ENCODE measurements at places on chromosomes 2 and 18.

GRCh38 chr2:169137924-169138323 lies 68.6 kb downstream of the DHRS9 start:
- DNase-seq: no peak

DNA sequence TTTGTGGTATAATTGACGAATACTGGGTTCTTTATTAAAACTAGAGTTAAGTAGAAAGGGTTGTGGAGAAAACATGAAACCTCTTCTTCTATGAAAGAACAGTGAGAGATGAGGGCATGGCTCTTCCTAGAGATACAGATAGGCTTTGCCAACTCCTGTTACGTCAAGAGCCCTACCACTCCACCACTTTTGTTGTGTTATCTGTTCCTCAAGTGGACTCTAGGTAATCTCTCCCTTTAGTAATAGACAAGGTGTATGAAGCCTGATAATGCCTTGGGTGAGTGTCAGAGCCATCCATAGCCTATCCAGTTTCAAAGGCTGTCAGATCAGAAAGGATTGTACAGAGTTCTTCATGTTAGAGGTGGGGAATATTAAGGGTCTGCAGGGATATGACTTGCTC lies 176.4 kb downstream of the SETBP1 start:
- no peak for DNase-seq

- no peak for DNase-seq
Measured at GRCh38 chr2:176892676-176893226, 319.8 kb upstream of the HNRNPA3 start.

GRCh38 chr2:11797846-11798245 lies 51.4 kb downstream of the LPIN1 start:
- no peak for DNase-seq

DNA sequence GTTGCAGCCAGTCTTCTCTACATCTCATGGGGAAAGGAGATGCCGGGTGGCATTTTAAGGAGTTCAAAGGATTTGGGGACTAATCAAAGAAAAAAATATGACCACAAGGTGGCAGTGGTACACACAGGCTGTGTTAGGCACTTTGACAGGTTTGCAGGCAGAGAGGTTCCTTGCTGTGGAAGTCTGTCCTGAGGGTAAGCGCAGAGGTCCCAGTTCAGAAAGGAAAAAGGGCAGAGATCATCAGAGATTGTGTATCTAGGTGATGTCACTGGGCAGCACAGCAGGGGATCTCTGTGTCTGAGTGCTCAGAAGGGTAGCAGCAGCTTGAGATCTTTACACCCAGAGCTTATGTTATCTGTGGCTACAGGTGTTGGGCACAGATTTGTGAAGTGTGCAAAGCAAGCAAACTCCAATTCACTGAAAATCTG lies 231.4 kb downstream of the LRRTM1 start:
- no peak for DNase-seq

GRCh38 chr18:69956665-69957620 lies 9.3 kb upstream of the CD226 start:
- DNase-seq: no peak

- DNase-seq: no peak
Measured at GRCh38 chr2:231646476-231646875, 53.8 kb downstream of the TEX44 start.

DNA sequence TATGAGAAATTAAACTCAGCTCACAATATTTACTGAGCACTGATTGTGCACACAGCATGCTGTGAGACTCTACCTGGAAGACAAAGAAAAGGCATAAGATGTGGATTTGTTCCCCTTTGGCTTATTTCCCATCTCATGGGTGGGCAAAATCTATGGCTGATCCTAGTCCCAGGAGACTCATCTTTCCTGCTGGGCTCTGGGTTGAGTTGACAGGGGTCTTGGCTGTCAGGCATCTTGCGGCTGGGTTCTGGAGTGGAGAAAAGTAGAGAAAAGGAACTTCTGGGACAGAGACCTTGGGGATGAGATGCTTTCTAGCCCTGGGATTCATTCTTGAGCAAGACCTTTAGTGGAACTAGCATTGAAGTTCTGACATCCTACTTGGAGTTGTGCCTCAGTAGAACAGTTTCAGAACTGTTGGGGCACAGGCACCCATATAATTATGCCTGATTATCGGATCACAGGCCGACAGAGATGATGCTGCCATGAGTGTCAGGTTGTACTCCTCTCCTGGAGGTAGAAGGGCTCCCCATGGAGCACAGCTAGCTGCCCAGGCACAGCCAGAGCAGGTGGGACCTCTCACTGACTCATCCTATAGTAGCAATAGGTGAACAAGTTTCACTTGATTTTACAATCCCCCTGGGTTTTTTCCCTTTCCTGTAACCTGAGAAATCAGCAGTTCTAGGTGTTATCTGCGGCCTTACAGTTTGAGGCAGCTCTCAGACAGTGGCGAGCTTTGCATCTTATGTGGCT lies 260.9 kb downstream of the CYRIA start:
- DNase-seq: no peak

GRCh38 chr18:45567123-45567522 lies 48.2 kb upstream of the SLC14A2 start:
- no peak for DNase-seq

DNA sequence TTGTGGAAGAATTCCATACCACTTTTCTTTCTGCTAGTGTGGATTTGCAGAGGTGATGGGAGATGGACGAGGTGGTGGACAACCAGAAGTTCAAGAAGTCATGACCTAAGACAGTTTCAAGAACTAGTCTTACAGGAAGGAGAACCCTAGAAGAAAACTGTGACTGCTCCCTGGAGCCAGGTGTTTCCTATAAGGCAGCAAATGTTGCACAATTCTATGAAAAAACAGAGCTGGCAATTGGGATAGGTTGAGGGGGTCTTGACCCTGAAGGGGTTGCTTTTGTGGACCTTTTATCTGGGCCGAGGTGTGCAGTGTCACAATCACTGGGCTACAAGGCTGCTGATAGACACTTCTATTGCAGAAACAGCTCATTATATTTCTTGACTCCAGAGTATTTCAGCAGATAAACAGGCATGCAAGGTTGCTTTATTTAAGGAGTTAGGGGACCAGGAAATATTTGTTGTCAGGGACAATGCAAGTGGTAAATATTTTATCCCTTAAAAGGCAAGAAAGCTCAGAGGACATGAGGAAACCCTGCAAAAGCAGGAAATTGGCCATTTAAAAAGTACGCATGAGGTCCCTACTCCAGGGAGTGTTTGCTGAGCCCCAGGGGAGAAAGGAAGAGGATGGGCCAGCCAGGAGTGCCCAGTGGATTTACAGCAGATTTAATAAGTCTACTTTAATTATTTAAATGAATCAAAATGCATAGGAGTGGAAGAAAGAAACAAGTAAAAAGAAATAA lies 22.9 kb downstream of the APCDD1 start:
- no peak for DNase-seq

DNA sequence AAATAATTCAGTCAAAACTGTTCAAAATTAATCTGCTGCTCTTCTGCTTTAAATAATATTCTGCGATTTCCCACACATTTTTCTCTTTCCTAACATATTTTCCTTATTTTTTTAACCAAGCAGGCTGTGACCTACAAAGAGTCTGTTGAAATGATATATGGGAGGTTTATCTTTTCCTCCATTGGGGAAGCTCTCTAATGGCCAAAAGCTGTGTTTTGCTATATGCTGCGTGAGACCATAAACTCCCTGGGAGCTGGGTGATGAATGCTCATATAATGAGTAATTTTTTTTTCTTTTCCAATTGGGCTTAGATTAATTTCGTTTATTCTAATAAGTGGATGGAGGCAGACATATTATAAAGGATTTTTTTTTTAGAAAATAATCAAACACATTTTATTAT lies 72.2 kb upstream of the MAP2 start:
- no peak for DNase-seq

GRCh38 chr2:111201214-111201613 lies 80.5 kb downstream of the BCL2L11 start:
- no peak for DNase-seq

DNA sequence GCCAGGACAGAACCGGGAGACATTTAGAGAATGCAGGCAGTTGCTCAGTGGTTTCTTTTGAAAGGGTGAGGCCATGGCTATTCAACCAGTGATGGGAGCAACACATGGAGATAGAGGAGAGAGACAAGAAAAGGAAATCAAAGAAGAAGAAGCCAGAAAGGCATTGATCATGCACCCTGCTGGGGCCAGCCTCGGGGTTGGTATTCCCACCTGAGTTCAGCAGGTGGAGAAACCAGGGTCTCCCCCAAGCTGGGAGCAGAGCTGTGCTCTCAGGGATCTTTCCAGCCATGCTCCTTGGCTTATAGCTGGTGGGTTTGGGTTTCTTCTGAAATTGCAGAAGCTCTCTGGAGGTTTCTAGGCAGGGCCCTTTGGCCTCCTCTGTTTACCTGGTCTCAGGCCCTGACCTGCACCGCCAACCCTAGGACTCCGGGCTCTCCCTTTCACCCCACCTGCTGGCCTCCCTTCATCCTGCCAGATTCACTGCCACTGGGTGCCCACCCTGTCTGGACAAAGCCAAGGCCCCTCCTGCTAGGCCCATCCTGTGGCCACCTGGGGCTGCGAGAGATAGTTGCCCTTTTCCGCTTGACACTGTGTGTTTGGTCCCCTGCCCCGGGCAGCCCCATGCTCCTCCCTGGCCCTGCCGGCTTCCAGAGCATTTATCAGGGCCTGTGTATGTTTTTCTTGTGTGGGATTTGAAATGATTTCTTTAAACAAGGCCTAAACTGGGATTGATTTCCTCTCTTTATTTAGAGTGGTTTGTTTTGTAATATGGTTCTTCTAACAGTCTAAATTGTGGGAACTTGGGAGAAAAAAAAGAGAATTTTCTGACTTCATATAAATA lies 126.7 kb downstream of the DDX1 start:
- DNase-seq: no peak

DNA sequence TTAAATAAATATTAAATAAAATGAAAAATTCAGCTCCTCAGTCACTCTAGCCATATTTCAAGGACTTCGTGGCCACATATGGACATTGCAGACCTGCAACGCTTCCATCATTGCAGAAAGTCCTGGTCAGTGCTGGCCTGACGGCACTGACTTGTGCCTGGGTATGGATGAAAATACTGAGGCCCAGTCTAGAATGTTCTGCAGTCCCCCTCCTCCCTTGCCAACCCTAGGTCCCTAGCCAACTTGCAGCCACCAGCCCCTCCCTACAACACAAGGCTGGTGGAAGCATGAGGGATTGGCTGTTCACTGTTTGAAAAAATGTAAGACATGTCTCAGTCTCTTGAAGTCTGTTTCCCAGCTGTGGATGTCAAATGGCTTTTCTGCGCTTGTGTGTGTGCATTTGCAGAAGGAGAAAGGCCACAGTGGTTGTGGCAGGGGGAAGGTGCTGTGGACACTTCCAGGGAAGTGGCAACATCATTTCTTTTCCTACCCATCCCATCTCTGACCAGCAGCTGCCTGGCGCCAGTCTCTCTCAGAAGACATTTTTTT lies 9.9 kb downstream of the IGFBP5 start:
- DNase-seq: no peak

Measured in NCI-H524 treated with DMSO at 0.1 percent for 48 hours (cell line).